Thoracic aorta endothelial cell (primary cell): ENCODE measurements at places on chromosomes 1 and 21. TPM values are rescaled to one million over a fixed set of nuclear protein-coding genes. Genes with fewer than 3 reads are reported as not detected.

The DEGS1 gene
- 147 and 148 TPM in 2 replicates for total RNA-seq

The LCE1F gene
- not detected in 2 replicates for total RNA-seq

The SAMD13 gene
- 2.8 and 3.2 TPM in 2 replicates for total RNA-seq

The ADAMTSL4 gene
- total RNA-seq: 0.27 and 0.86 TPM in 2 replicates

The CLDN19 gene
- total RNA-seq: not detected in 2 replicates

The GJC2 gene
- 0.57 and 0.93 TPM in 2 replicates for total RNA-seq
